ENCODE measurements at places on chromosomes 1 and 21. TPM values are rescaled to one million over a fixed set of nuclear protein-coding genes. Genes with fewer than 3 reads are reported as not detected.

Gene ATP1B1
- 11.5 TPM for total RNA-seq

Gene S100A12
- total RNA-seq, result not detected

Gene KRTAP11-1
- total RNA-seq, result not detected

Gene LCE1F
- total RNA-seq, result not detected

Gene CHI3L2
- 2.5 TPM for total RNA-seq

Gene KLHDC8A
- not detected for total RNA-seq

Gene EVA1C
- 5.5 TPM for total RNA-seq

Gene SELE
- total RNA-seq, result 0.17 TPM

Gene HMCN1
- 7.4 TPM for total RNA-seq

Gene FCMR
- total RNA-seq, result not detected

Gene PTPN7
- total RNA-seq, result not detected
